Cardiac muscle cell (in vitro differentiated cells and primary cell): ENCODE measurements at places on chromosomes 1 and 21. TPM values are rescaled to one million over a fixed set of nuclear protein-coding genes. Genes with fewer than 3 reads are reported as not detected.
A peak's percentile ranks its signal among the peaks of the same experiment; 100 is the strongest.

RSPH1 gene
- 0.43 and 1.6 TPM in 2 replicates for polyA plus RNA-seq

NBPF3 gene
- 7.5 and 8.1 TPM in 2 replicates for polyA plus RNA-seq

CELA3B gene
- polyA plus RNA-seq, result not detected in 2 replicates

SLC9C2 gene
- 0.05 and 0.87 TPM in 2 replicates for polyA plus RNA-seq

GRCh38 chr1:204448991-204449677 lies 37.5 kb upstream of the PPP1R15B start:
- DNase-seq, result no peak

DMBX1 gene
- polyA plus RNA-seq, result not detected in 2 replicates

IRF6 gene
- polyA plus RNA-seq, result 1.9 TPM in 1 of 2 replicates, not detected in the other

DNA sequence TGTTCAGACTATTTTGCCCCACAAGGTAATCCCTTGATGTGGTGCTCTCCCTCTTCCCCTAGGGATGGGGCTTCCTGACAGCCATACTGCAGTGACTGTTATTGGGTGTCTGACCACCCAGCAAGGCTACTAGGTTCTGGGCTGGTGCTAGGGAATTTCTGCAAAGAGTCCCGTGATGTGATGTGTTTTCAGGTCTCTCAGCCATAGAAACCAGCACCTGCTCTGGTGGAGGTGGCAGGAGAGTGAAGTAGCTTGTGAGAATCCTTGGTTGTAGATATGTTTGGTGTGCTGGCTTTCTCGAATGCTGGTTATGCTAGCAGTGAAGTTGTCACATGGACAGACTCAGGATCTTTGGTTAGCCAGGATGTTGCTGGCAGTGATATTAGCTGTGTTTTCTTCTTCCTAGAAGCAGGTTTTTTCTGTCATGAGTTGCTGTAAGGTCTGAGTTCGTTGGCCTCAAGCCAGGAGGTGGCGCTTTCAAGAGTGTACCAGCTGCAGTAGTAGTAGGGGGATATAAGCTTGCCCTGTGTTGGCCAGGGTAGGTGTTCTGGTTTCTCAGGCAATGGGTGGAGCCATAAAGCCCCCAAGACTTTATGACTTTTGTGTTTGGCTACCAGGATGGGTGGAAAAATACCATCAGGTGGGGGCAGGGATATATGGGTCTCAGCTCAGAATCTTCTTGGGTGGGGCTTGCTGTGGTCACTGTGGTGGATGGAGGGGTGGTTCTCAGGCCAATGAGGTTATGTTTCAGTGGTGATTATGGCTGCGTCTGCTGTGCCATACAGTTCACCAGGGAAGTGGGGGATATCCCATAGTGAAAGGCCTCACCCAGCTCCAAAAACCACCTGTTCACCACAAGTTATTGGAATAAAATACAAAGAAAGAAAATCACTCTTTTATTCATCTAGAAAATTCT lies 1112.3 kb downstream of the KCNT2 start:
- DNase-seq, result no peak

DNA sequence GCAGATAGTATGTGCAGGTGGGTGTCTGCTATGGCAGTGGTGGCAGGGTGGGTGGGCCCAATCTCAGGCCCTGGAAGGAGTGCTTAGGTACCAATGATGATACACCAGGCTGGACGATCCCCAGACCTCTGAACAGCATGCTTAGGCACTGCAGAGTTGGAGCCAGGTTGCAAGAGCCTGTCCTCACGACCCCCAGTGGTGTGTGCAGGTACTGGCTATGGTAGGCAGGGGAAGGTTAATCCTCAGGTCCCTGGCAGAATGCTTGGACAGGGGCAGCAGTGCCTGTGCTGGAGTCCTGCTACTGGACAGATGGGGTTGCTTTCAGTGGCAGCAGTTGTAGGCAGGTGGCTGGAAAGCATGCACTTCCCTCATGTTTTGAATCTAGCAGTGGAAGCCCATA lies 100.5 kb upstream of the NEK7 start:
- DNase-seq, result peak; percentile 2

STRIP1 gene
- polyA plus RNA-seq, result 40.2 and 57.8 TPM in 2 replicates

RSPO1 gene
- 0.11 and 1.0 TPM in 2 replicates for polyA plus RNA-seq

RNF207 gene
- 166 and 180 TPM in 2 replicates for polyA plus RNA-seq
